Endothelial cell (in vitro differentiated cells): ENCODE measurements at places on chromosomes 6 and 20. TPM values are rescaled to one million over a fixed set of nuclear protein-coding genes. Genes with fewer than 3 reads are reported as not detected.
A peak's percentile ranks its signal among the peaks of the same experiment; 100 is the strongest.

GRCh38 chr6:123848347-123848746, 44.7 kb downstream of the NKAIN2 start:
- no peak overlapping the region for H3K4me3 ChIP-seq
- DNase-seq, result no peak
- peaks cover 4% of the 10 kb centered on the region for H3K27me3 ChIP-seq
- H3K36me3 ChIP-seq, result peaks cover 3% of the 10 kb centered on the region
- H3K27ac ChIP-seq, result no peak overlapping the region

DNA sequence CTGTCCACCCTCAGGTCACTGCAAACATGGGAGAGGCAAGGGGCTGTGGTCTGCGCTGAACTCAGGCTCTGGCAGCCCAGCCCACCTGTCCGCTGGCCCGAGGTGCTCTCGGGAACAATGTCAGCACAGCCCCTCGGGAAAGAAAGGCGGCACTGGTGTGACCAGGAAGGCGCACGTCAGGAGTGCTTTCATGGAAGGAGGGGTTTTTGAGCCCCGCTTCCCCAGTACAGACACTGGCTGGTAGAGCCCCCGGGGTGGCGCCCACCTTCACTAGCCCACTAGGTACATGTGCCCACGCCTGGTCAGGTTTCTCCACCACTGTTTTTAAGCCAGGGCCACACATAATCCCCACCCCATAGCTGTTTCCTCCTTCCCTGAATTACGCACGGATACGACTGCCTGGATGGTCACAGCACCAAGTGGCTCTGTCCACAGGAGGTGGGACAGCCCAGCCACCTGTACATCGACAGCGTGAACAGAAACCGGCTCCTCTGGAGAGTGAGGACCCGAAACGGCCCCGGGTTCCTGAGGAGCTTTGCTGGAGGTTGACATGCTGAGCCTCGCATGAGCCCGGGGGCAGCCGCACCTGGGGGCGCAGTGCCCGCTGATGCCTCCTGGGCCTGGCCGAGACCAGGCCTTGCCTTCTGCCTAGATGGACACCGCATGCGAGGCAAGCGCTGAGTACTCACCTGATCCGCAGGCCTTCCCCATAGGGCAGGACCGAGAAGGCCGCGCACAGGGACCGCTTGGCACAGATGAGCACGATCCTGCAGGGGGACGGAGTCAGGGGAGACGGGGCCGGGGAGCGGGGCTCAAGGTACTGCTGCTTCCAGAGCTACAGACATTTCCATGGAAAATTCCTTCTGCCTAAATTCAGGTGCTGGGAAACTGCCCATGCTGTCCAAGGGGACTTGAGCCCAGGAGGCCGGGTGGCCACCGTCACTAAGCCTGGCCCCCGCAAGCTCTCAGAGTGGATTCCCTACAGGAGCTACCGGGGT, 7.6 kb downstream of the RPS21 start:
- DNase-seq, result no peak
- H3K4me1 ChIP-seq, result no peaks in the 10 kb centered on the region
- H3K4me3 ChIP-seq, result no peak overlapping the region

GRCh38 chr6:5099537-5099936, 14.4 kb downstream of the PPP1R3G start:
- no peak for DNase-seq
- H3K27me3 ChIP-seq, result peaks cover 3% of the 10 kb centered on the region
- no peak overlapping the region for H3K4me3 ChIP-seq

- H3K4me1 ChIP-seq, result peaks cover 22% of the 10 kb centered on the region
- no peak overlapping the region for H3K27ac ChIP-seq
- H3K27me3 ChIP-seq, result peaks cover 2% of the 10 kb centered on the region
- no peak overlapping the region for H3K4me3 ChIP-seq
- no peak for DNase-seq
Observed at GRCh38 chr20:37198932-37199660, 19.7 kb upstream of the MROH8 start.

DNA sequence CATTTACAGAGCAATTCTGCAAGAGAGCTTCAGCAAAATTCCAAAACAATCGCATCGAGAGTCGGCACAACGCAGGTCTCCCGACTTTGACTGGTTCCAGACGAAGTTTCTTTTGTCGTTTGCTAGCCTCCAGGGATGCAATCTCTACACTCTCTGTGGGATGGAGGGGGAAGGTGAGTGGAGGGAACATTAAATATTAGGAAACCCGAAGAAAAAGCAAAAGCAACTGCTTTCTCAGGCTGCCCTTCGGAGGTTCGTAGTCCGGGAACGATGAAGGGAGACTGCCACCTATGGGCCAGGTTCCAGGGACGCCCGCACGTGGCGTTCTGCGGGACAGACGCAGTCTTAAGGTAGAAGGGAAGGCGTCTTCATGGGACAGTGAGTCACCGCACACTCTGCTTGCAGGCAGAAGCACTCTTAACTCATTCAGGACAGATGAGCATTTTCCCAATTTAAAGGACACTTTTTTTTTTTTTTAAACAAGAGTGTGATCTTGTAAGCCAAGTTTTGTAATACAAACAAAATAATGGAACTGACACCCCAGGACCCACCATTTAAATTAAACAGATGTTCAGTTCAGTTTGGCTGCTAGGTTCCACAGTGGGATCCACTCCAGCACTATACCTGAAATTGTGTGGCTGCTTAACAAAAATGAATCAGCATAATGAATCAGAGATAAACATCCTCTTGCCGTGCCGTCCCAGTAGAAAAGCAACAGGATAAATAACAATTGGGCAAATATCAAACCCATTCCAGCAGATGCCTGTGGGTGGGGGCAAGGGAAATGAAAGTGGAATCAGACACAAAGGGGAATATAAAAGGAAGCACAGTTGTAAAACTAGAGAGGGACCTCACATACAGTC, 65.8 kb upstream of the ARMC2 start:
- peaks cover 9% of the 10 kb centered on the region for H3K27me3 ChIP-seq
- peaks cover 17% of the 10 kb centered on the region for H3K4me1 ChIP-seq
- H3K27ac ChIP-seq, result no peak overlapping the region

DNA sequence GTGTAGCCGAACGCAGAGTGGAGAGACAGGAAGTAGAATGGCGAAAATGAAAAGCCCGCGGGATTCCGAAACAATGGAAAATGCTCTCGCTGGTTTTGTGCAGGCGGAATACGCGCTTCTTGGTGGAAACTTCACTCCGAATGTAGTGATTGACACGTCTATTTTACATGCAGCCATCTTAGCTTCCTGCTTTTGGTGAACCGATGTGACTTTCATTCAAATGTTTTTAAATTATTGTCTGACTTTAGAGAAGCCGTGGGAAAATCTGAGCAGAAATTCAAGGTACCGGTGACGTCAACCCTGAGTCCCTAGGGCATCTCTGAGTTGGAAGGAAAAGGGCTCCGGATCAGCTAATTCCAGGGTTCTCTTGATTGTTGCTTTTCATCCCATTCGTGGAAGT, 11.4 kb downstream of the GPX5 start:
- H3K4me3 ChIP-seq, result peak overlapping the region; percentile 84
- peaks cover 2% of the 10 kb centered on the region for H3K27me3 ChIP-seq
- H3K27ac ChIP-seq, result peak overlapping the region; percentile 79

- no peaks in the 10 kb centered on the region for H3K36me3 ChIP-seq
- peaks cover 2% of the 10 kb centered on the region for H3K27me3 ChIP-seq
- no peak for DNase-seq
- H3K4me3 ChIP-seq, result no peak overlapping the region
- H3K4me1 ChIP-seq, result no peaks in the 10 kb centered on the region
Observed at GRCh38 chr6:118724211-118724610, 72.8 kb upstream of the CEP85L start.

GRCh38 chr6:39102071-39102820, 12.7 kb downstream of the SAYSD1 start:
- H3K4me1 ChIP-seq, result peaks cover 3% of the 10 kb centered on the region
- H3K36me3 ChIP-seq, result peaks cover 9% of the 10 kb centered on the region
- H3K27me3 ChIP-seq, result no peaks in the 10 kb centered on the region
- DNase-seq, result peak; percentile 70
- no peak overlapping the region for H3K27ac ChIP-seq
- H3K4me3 ChIP-seq, result no peak overlapping the region

GRCh38 chr6:165227644-165228329, 81.6 kb downstream of the C6orf118 start:
- no peak for DNase-seq
- H3K4me3 ChIP-seq, result no peak overlapping the region
- H3K27me3 ChIP-seq, result no peaks in the 10 kb centered on the region
- peaks cover 4% of the 10 kb centered on the region for H3K4me1 ChIP-seq

DNA sequence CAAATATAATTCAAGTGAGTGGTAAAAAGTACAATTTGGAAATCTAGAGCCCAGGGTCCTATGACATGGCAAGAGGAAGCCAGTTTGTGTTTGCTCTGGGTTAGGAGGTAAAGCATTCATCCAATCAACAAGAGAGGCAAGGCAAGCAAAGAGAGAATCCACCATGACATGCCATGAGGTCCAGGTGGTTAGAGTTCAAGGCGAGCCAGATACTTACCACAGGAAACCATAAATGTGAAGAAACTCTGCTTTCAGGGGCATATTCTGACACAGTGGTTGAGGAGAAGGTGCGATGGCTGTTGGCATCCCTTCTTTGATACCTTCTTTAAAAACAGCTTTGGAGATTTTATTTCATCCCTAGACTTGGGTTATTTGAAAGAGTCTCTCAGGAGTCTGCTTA, 193.8 kb upstream of the MAN1A1 start:
- no peaks in the 10 kb centered on the region for H3K36me3 ChIP-seq
- no peaks in the 10 kb centered on the region for H3K27me3 ChIP-seq
- DNase-seq, result no peak
- H3K4me1 ChIP-seq, result no peaks in the 10 kb centered on the region
- no peak overlapping the region for H3K27ac ChIP-seq

- no peak overlapping the region for H3K27ac ChIP-seq
- peaks cover 8% of the 10 kb centered on the region for H3K4me1 ChIP-seq
- H3K27me3 ChIP-seq, result peaks cover 4% of the 10 kb centered on the region
- H3K36me3 ChIP-seq, result no peaks in the 10 kb centered on the region
- DNase-seq, result no peak
- no peak overlapping the region for H3K4me3 ChIP-seq
Observed at GRCh38 chr20:53274807-53275206, 302.6 kb downstream of the TSHZ2 start.

- DNase-seq, result no peak
- H3K4me1 ChIP-seq, result no peaks in the 10 kb centered on the region
- H3K27ac ChIP-seq, result no peak overlapping the region
- H3K4me3 ChIP-seq, result no peak overlapping the region
- no peaks in the 10 kb centered on the region for H3K27me3 ChIP-seq
Observed at GRCh38 chr6:105608711-105609374, 206.0 kb upstream of the PREP start.

GRCh38 chr20:64063389-64064144, 569 bp downstream of the TCEA2 start:
- peaks cover 23% of the 10 kb centered on the region for H3K4me1 ChIP-seq
- H3K36me3 ChIP-seq, result peaks cover 5% of the 10 kb centered on the region
- DNase-seq, result no peak
- peaks cover 16% of the 10 kb centered on the region for H3K27me3 ChIP-seq
- H3K27ac ChIP-seq, result peak overlapping the region; percentile 57
- H3K4me3 ChIP-seq, result peak overlapping the region; percentile 96

DNA sequence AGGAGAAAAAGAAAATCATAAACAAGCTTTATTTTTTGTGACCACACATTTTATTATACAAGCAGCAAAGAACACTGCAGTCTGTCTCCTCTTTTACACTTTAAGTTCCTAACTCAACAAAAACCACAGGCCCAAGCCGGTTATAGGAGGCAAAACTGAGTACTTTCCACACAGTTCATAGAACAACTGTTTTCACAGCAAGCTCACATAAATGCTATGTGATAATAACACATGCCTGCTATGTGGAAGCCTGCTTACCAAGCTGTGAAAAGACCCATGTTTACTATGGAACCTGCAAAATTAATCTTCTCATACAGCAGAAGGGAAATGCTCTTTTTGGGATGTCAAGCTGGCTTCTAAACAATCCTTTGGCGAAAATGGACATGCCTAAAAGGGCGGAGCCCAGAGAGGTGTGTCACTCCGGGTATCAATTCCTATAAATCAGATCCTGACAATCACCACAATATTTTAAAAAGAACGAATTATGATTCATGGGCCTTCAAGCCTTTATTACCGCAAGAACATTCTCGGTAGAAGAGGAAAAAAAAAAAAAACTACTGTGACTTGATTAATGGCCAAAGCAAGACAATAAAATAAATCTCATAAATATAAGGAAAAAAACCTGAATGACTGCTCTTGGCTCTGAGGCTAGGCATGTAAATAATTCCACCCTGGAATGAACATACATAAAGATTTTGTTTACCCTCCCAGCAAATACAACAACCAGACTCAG, 2.6 kb downstream of the TRERF1 start:
- DNase-seq, result no peak
- no peak overlapping the region for H3K4me3 ChIP-seq
- H3K36me3 ChIP-seq, result no peaks in the 10 kb centered on the region

- H3K27me3 ChIP-seq, result no peaks in the 10 kb centered on the region
- no peak for DNase-seq
- peaks cover 2% of the 10 kb centered on the region for H3K4me1 ChIP-seq
- no peak overlapping the region for H3K4me3 ChIP-seq
- H3K27ac ChIP-seq, result no peak overlapping the region
Observed at GRCh38 chr6:9420316-9421015, 985.1 kb upstream of the SLC35B3 start.

GRCh38 chr6:110823146-110823545, 7.9 kb upstream of the CDK19 start:
- H3K36me3 ChIP-seq, result no peaks in the 10 kb centered on the region
- DNase-seq, result no peak
- H3K27me3 ChIP-seq, result peaks cover 2% of the 10 kb centered on the region
- no peaks in the 10 kb centered on the region for H3K4me1 ChIP-seq
- no peak overlapping the region for H3K4me3 ChIP-seq

GRCh38 chr6:152879681-152880080, 103.2 kb downstream of the FBXO5 start:
- H3K36me3 ChIP-seq, result peaks cover 5% of the 10 kb centered on the region
- no peak overlapping the region for H3K27ac ChIP-seq
- peaks cover 3% of the 10 kb centered on the region for H3K27me3 ChIP-seq
- no peak for DNase-seq

- no peak overlapping the region for H3K27ac ChIP-seq
- peaks cover 5% of the 10 kb centered on the region for H3K27me3 ChIP-seq
- H3K4me3 ChIP-seq, result no peak overlapping the region
- no peaks in the 10 kb centered on the region for H3K4me1 ChIP-seq
- no peak for DNase-seq
Observed at GRCh38 chr6:112049026-112049799, 4.7 kb upstream of the CCN6 start.

DNA sequence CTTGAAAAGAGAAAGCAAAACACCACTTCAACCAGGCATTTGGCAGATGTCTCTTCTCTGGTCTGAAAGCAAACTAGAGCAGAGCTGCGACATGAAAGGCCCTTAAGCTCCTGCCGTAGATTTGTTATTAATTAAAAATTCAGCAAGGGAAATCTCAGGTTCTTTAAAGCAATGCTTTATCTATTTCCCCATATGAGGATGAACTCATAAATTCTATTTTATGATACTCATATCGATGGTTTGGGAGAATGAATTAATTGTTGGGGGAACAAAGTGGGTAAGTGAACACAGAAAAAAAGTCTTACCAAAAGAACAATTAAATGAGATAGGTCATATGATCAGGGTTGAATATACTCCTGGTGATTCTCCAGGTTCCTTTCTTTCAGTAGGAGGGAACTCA, 464.7 kb upstream of the SLC35B3 start:
- no peaks in the 10 kb centered on the region for H3K27me3 ChIP-seq
- no peak for DNase-seq
- H3K27ac ChIP-seq, result no peak overlapping the region

The COL9A3 gene
- total RNA-seq, result 1.8 TPM

The SPACA1 gene
- total RNA-seq, result not detected

The ANGPT4 gene
- 0.51 TPM for total RNA-seq

The TMC2 gene
- total RNA-seq, result not detected

The BCKDHB gene
- 15.3 TPM for total RNA-seq

The FAM209B gene
- 0.56 TPM for total RNA-seq

The MAVS gene
- 111 TPM for total RNA-seq

The BCAS1 gene
- 0.05 TPM for total RNA-seq

The EBF4 gene
- 5.9 TPM for total RNA-seq

The DOP1A gene
- 20.0 TPM for total RNA-seq

The PPT2 gene
- total RNA-seq, result 44.4 TPM

The RIMS4 gene
- total RNA-seq, result 0.10 TPM
